ENCODE measurements at places on chromosomes 5 and 9.

- no peak for DNase-seq
These were observed 24.6 kb downstream of the NKD2 start for GRCh38 chr5:1033178-1033577.

DNA sequence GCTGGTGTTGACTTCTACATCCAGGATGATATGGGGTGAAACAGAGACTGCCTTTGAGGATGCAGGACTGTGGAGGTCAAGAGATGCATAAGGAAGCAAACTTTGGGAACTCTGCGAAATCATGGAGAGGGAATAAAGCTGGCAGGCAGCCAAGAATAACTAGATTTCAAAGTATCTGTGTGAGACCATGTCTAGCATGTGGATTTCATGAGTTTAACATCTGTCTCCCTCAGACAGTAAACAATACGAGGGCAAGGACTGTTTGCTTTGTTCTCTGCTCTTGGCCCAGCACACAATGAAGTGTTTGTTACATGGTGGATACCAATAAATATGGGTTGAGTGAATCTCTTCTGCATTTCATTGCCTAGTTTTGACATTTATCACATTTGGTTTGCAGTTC lies 71.3 kb downstream of the RASEF start:
- DNase-seq = no peak

- no peak for DNase-seq
These were observed 337.5 kb upstream of the MSX2 start for GRCh38 chr5:174386846-174387245.

- no peak for DNase-seq
These were observed 221.6 kb upstream of the RPS23 start for GRCh38 chr5:82499725-82500244.

- DNase-seq = no peak
These were observed 162.9 kb downstream of the ZDHHC21 start for GRCh38 chr9:14530366-14530765.

DNA sequence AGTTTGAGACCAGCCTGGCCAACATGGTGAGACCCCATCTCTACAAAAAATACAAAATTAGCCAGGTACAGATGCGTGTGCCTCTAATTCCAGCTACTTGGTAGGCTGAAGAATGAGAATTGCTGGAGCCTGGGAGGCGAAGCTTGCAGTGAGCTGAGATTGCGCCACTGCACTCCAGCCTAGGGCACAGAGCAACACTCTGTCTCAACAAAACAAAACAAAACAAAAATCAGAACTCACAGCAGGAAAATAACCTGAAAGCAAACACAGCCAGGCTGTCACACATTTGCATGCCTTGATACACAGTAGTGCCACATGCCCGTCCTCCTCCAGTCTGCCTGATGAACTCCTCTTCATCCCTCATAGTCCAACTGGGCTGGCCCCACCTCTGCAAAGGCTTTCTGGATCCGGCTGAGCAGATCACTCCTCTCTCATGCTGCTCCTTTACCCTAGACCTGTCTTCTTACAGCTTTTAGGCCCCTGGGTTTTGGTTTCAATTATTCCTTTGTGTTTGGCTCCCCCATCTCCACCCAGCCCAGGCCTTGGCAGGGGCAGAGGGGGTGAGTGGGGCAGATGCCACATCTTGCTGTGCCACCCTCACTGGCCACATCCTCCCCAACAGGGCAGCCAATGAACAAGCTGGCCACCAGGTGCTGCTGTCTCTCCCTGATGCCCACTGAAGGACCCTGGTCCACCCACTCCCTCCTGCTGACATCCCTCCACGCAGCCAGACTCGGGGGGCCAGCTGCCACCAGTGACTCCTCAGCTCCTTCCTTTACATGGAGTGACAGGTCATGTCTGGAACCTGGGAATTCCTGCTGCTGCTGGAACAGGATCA lies 62.0 kb upstream of the GGTA1 start:
- no peak for DNase-seq

GRCh38 chr5:136201870-136202269 lies 8.9 kb upstream of the SMIM32 start:
- DNase-seq = no peak

- peak; percentile 56 for DNase-seq
These were observed 48.5 kb downstream of the SIL1 start for GRCh38 chr5:139149477-139150199.

- DNase-seq = no peak
These were observed 21.3 kb upstream of the SERINC5 start for GRCh38 chr5:80277191-80277590.

DNA sequence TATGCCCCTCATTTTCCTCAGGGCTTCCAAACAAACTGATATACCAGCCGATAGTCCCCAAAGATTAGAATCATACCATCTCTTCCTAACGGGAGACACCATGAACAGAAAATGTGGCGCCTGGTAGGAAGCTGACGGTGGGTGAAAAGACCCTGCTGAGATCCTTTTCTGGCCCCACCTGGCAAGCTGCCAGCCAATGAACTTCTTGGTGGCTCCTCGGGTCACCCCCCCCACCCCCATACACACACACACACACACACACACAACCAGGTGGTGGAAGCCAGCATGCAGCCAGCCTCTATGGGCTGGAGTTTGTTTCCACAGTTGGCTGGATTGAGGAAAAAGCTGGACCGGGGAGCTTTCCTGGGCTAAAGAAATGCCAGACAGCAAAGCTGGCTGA lies 4.8 kb upstream of the CCIN start:
- no peak for DNase-seq
